ENCODE measurements at places on chromosomes 1 and 21. TPM values are rescaled to one million over a fixed set of nuclear protein-coding genes. Genes with fewer than 3 reads are reported as not detected.
A peak's percentile ranks its signal among the peaks of the same experiment; 100 is the strongest.

DNA sequence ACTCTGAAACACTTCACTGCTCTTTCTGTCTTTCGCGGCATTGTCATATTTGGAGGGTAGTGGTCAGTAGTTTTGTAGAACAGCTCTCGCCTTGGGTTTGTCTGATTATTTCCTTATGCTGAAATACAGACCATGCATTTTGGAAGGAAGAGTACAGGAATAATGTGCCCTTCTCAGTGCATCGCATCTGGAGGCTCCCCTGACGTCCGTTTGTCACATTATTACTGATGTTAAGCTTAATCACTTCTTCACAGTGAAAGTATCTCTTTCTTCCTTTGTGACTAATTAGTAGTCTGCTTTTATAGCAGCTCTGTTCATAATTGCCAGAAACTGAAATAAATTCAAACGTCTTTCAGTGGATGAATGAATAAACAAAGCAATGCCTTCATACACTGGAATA lies 85.7 kb upstream of the CXADR start:
- no peak for DNase-seq

DNA sequence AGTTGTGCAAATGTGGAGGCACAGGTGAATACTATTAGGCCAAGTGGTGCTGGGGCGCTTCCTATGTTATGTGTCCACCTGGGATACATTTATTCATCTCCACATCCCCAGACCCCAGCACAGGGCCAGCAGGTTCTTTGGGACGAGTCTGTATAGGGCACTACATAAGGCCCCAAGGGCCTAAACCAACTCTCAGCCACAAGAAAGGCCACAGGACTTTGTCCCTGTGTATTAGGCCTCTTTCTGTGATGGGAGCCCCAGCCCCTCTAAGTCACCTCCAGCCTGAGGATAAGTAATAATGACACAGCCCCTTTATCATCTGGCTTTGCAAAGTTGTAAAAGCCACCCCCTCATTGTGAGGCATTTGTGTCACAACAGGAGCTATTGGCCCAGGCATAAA lies 79.2 kb upstream of the CD1D start:
- DNase-seq = no peak

DNA sequence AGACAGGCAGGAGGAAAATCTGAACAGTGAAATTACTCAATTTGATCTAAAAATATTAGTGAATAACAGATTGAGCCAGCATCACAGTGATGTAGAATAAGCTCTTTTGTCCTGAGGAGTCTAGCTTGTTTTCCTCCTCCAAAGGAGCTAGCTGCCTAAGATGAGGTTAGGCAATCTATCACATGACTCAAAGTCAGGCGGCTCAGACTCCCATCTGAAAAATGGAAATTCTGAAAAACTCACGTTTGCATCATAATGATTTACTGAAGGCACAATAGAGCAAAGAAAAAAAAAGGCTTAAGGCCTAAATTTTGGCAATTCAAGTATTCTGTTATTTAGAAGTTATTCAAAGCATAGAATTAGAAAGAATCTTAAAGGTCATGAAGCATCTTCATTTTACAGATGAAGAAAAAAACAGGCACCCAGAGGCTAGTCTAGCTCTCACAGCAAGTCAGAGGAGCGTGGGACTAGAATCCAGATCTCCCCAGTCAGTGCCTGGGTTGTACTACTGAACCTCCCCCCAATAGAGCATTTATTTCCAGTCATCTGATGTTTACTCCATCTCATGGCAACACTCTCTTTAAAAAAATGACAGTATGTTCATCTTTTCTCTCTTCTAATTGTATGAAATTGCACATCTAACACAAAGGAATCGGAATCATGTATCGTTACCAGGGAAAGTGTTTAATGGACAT lies 62.5 kb upstream of the ATF3 start:
- DNase-seq = no peak

DNA sequence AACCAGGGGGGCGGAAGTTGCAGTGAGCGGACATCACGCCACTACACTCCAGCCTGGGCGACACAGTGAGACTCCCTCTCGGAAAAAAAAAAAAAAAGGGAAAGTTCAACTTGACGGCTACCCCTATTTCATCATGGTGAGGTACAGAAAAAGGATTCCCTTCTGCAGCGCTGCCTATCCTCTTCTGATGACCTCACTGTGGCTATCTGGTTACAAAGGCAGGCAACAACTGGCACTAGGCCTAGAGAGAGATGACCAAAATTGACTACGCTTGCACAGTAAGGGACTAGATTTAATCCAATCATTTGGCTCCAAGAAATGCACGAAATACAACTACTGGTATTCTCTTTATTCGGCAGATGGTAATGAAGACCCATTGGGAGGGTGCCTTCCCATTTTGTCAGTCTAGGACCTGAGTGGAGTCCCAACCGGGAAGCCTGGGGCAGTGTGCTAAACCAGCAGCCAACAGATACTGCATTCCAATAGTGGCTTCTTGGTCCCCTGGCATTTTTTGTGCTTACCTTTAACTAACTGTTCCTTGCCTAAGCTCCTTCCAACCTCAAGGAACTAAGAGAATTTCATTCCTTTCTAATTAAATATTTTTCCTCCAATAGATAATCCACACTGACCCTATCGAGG lies 36.6 kb downstream of the ITPKB start:
- DNase-seq = no peak

DNA sequence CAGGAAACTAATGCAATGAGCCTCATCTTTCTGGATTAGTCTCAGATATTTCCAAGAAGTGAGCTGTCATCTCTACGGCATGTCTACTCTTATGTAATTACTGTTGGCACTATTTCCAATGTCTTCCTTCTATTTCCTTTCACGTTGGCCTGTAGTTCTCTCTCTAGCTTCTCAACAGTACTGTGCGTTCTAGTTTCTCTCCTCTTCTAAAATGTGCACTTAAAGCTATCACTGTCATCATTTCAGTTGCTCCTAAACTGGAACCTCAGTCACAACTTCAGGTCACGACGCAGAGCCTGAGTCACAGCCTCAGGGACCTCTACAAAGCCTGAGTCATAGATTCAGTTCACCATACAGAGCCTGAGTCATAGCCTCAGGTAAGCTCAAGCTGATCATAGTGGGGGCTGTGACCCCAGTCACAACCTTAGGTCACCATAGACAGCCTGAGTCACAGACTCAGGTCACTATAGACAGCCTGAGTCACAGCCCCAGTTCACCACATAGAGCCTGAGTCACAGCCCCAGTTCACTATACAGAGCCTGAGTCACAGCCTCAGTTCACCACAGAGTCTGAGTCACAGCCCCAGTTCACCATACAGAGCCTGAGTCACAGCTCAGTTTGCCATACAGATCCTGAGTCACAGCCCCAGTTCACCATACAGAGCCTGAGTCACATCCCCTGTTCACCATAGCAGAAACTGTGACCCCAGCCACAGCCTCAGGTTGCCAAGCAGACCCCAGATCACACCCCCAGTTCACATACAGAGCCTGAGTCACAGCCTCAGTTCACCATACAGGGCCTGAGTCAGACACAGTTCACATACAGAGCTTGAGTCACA lies 13.0 kb downstream of the WNT9A start:
- DNase-seq = peak; percentile 83

DNA sequence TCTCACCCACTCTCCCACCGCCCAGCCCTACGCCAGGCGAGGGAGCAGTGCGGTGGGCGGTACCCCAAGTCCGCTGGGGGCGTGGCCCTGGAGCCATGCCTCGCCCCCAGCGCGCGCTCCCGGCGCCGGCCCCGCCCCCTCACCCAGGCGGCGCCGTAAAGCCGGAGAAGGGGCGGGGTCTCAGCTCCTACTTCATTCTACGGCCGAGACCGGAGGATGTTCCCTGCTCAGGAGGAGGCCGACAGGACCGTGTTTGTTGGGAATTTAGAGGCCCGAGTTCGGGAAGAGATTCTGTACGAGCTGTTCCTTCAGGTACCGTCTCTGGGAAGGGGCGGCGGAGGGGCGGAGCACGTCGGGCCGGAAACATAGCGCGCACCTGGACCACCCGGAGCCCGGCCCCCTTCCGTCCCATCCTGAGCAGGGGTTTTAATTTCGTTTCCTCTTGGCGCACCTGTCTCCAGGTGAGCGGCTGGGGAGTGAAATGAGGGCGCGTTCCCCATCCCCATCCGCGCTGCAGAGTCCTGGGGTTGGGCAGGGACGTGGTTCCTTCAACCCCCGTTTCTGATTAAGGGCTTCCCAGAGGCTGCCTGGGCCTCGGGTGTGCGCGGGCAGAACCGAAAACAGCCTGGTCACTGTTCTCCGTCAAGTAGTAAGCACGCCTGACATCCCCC lies at the start of gene RBM11:
Gene RBM11, plus strand, starts transcription at position 187 of the 671 bp plus-strand sequence. Its CDS starts 30 bp downstream, at position 217.
- peak; percentile 78 for DNase-seq

- DNase-seq = no peak
Measured at GRCh38 chr1:63189677-63190076, 132.7 kb upstream of the FOXD3 start.

DNA sequence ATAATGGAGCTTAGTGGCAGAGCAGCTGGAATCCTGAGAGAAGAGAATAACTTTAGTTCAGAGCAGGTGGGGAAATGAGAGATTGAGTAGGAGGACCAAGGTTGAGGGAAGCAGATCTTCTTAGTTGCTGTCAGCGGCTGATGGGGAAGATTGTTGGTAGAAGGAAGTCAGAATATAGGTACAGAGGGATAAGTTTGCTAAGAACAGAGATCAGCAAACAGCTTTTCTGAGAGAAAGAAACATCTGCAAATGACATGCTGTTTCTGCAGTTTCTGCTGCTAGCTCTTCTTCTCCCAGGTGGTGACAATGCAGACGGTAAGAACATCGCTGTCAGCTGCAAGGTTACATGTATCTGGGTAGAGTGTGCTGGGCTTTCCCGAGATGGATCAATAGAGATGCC lies at the start of gene CD1C:
Gene CD1C, plus strand, starts transcription at position 113 of the 400 bp plus-strand sequence. Its CDS starts 142 bp downstream, at position 255.
- no peak for DNase-seq

DNA sequence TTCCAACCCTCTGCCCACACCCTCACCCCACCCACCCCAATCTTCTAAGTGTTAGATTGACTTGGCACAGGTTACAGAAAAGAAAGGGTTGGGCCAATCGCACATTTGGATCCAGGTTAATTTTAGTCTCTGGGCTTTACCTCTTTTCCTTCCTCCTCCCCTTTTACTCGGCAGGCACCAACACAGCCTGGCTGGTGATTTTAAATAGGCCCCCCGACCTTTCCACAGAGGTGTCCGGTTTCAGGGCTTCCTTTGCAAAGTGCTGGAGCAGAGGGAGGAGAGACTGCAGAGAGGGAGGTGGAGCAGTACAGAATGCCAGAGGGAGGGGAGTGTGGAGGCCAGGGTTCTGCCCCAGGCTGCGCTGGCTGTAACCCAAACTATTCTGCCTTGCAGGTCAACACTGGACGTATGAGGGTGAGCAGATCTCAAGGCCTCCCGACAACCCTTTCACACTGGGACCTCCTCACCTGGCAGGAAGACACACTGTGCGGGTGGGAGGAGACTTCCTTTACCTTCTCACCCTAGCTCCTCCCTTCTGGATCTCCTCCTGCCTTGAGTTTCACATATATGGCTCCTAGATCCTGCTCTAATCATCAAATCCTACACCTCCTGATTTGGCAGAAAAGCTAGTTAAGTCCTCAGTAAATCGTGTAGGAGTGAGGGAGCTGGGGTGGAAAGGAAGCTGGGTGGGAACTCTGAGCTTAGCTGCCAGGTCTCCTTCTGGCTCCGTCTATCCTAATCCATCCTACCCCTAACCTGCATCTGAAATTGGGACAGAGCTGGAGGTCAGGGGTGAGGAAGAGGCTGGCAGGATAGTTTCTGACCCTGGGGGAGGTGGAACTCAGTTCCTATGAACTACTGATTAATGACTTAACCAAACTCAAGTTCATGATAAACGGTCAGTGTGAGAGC lies 2.4 kb downstream of the CA14 start:
- no peak for DNase-seq

The NUP210L gene
- not detected for total RNA-seq

The INAVA gene
- total RNA-seq = 48.7 TPM

The SHC1 gene
- total RNA-seq = 109 TPM

GRCh38 chr1:160953030-160953429 lies 1.6 kb downstream of the ITLN2 start:
- no peak for DNase-seq

DNA sequence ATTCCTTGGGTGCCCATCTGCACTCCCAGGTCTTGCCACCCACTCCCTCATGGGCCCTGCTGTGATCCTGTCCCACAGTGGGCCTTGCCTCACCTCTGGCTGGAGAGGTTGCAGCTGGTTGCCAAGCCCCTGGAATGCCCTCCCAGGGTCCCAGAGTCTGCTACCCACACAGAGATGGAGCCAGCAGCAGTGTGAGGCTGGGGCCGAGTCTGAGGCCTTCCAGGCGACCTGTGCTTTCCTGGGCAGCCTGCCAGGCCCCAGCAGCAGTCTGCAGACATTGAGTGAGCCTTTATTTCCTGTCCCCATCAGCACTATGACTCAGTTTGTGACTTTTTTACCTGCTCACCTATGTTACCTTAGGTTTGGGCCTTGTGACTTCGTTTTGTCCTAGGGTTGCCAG lies 25.0 kb upstream of the TSPAN2 start:
- no peak for DNase-seq

- no peak for DNase-seq
Measured at GRCh38 chr1:38293567-38293966, 247.0 kb upstream of the POU3F1 start.

- no peak for DNase-seq
Measured at GRCh38 chr1:248158758-248159157, 13.8 kb downstream of the OR2M5 start.

The CENPS gene
- 45.0 TPM for total RNA-seq

GRCh38 chr1:48026275-48026674 lies 29.1 kb upstream of the TRABD2B start:
- peak; percentile 66 for DNase-seq

GRCh38 chr1:215292932-215293331 lies 210.4 kb downstream of the KCNK2 start:
- no peak for DNase-seq

DNA sequence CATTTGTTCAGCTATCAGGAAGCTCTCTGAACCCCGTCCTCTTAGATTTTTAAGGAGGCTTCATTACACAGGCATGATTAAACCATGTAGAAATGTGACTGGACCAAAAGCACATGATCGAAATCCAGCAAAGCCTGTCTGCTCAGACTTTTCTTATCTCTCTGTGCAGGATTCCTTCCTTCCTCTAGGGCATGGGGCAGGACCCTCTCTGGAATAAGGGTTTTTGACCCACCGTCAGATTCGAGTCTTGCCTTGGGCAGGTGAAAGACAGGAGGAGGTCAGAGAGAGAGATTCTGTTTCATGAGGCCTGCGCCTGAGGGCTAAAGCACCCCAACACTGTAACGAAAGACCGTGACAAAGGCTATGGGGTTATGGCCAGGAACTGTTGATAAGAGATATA lies 136.8 kb downstream of the RHOU start:
- DNase-seq = no peak

GRCh38 chr1:118911571-118911970 lies 76.6 kb downstream of the TBX15 start:
- no peak for DNase-seq

The CD1B gene
- not detected for total RNA-seq

The CYP4B1 gene
- not detected for total RNA-seq

GRCh38 chr1:247332623-247333361 lies 1.1 kb upstream of the ZNF496 start:
- no peak for DNase-seq

- DNase-seq = no peak
Measured at GRCh38 chr1:89391686-89392085, 27.8 kb downstream of the GBP6 start.

The FAM3B gene
- not detected for total RNA-seq

- DNase-seq = no peak
Measured at GRCh38 chr1:204465546-204466415, 28.8 kb downstream of the PIK3C2B start.

Data from Caki2 (cell line).